ENCODE measurements at places on chromosomes 4 and X. TPM values are rescaled to one million over a fixed set of nuclear protein-coding genes. Genes with fewer than 3 reads are reported as not detected.

CTAG2 gene
- total RNA-seq: not detected

PDZD4 gene
- total RNA-seq: 8.5 TPM

HSFX2 gene
- total RNA-seq: not detected

SLITRK4 gene
- total RNA-seq: 0.74 TPM

GRCh38 chrX:16119353-16120220, 3.8 kb upstream of the GRPR start:
- DNase-seq: no peak

GRCh38 chrX:108001218-108001814, 19.1 kb upstream of the TEX13B start:
- no peak for DNase-seq

GRCh38 chr4:8093587-8094274, 64.9 kb downstream of the ABLIM2 start:
- DNase-seq: no peak

Data from lower lobe of right lung (tissue), 2 donors.